Activated naive CD8-positive, alpha-beta T cell treated with anti-CD3 and anti-CD28 coated beads, Interleukin-2, amount 50 U/mL, for 16 hours (primary cell): ENCODE measurements at places on chromosomes 11 and 22.

DNA sequence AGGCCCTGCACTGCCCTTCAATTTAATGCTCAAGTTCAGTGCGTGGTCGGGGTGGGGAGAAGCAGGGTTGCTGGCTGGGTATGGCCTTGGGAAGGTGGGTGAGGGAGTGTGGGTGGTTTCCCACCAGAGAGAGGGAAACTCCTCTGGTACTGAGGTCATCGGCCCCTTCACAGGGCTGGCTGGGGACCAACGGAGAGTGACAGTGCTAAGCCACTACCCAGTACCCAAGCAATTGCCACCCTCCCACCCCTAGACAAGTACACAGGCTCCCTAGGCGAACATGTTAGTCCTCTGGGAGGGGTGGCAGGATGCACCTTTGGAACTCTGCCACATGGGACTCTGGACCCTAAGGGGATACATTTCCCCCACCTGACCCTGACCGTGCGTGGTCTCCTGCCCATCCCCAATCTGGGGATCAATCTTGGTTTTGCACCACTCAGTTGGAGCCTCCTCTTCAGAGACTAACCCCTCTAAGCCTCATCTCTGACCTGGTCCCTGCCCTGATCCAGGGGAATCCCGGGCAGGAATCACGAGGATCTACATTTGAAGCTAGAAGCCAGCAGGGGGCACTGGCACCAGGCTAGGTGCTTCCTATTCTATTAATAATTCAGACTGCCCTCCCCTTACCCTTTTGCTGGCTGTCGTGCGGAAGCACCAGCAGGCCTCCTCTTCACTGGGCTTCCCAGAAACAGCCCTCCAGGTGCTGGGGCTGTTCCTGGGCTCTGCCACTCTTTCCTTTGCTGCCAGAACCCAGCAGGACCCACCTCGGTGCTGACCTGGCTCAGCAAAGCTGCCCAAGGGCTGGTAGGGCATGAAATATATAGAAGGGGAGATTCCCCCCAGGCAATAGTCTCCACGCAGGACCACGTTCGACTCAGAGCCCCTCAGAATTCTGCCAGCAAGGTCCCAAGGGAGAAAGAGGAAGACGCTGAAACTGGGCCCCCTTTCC, 377.7 kb downstream of the TENM4 start:
- DNase-seq, result no peak

- DNase-seq, result no peak
These were observed 121.0 kb downstream of the MORC2 start for GRCh38 chr22:30847583-30847982.

DNA sequence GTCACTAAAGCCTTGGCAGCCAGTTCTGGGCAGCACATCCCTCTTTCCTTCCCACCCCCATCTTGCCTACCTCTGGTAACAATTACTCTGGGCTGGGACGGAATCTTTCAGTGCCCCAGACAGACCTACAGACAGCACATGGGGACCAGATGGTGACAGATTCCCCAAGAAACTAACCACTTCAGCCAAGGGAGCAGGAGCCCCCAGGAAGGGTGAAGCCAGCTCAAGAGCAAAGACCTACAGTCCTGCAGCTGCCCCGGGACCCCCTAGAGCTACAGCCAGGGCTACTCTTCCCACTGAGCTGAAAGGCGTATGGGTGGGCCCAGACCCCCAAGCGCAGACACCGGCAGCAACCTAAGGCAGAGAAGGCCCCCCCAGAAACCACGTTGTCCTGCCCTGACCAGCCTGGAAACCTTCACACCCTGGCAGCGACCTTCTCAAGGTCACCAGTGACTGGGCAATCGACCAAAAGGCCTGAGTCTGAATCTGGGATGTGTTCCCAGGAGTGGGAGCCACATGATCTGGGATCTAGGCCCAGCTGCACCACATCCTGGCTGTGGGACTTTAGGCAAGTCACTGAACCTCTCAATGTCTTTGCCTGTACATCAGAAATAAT, 65.8 kb downstream of the LRRC32 start:
- no peak for DNase-seq

DNA sequence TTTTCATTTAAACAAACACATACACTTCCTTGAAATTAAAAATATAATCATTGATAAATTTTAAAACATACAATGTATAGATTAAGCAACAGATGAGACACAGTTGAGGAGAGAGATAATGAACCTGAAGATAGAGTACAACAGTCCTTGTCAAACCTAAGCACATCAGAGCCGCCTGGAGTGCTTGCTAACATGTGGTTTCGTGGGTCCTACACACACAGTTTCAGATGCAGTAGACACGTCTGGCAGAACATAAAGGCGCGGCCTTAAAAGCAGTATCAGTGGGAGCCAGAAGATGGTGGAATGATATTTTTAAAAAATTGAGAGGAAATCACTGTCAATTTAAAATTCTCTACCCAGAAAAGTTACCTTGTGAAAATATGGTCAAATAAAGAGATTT, 134.4 kb downstream of the MPPED1 start:
- DNase-seq, result no peak

DNA sequence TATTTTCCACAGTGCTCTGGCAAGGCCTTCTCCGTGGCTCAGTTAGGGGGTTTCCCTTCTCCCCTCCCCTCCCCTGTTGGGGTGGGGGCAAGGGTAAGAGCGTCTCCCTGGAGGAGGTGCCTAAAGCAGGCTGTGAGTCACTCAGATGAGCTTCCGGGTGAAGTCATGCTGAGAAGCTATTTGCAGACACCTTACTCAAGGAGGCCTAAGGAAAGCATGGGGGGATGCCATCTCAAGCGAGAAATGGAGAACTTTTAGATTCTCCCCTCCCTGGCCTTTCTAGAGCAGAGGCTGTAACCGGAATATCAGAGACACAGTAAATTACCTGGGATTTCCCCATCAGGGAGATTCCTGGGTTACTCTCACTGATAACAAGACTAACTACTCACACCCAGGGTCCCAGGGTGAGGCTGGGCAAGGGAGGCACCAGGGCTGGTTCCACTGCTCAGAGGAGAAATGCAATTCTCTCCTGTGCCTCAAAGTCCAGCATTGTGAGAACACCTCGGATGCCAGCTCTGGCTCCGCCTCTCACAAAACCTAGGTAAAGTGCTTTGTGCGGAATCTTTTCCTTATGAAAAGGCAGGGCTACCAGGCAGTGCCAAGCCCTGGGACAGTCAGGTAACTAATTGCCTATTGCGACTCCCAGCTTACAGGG, 123.6 kb downstream of the ABTB2 start:
- DNase-seq, result peak; percentile 69

DNA sequence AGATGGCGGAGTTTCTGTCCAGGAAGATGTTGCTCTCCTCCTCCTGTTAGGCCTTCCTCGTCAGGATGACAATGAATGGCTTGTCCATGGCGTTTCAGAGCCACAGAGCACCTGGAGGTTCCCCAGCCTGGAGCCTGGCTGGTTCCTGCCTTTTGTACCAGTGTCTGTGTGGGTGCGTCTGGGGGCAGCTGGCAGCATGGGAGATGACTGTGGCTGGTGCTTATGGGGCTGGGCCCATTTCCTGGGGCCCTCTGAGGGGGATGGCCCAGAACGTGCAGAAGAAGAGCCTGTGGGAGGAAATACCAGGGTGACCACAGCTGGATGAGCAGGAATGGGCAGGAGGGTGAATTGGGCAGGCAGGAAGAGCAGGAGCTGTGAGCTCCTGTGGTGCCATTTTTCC, 6.7 kb downstream of the SLC37A2 start:
- DNase-seq, result no peak

GRCh38 chr11:33366918-33367317, 109.7 kb downstream of the HIPK3 start:
- DNase-seq, result no peak

DNA sequence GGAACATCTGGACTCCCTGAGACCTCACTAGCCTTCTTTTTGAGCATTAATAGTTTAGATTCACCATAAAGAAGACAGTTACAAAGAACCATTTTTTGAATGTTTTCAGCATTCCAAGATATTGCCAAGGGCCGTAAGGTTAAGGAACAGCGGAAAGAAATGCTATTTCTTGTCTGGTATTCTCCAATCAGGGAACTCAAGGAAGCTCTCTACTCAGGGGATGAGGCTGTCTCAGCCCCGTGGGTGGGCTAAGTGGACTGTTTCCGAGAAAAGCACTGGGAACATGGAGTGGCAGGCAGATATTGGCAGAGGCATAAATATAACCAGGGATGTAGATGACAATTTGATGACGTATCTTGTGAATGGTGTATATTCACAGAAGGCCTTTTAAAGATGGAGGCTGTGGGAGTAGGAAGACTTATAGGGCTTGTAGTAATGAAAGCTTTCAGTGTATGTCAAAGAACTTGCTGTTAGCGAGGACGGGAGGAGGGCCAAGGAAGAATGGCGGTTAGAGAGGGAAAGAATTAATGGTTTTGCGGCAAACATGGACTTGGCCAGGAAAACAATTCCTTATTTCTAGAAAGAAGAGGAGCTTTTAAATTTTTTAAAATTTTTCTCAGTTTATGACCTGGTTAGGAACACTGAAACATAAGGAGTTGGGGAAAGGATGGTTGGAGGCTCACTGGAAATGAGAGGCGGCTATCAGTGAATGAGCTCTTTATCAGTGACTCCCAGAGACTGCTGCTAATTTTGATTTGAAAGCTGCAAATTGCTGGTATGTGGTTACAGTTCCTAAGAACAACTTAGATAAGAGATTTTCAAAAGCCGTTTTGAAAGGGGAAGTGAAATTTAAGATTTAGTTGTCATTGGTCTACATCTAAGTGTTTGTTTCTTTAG, 64.6 kb downstream of the ST3GAL4 start:
- DNase-seq, result no peak

- no peak for DNase-seq
These were observed 539.2 kb downstream of the ETS1 start for GRCh38 chr11:128048121-128048520.

DNA sequence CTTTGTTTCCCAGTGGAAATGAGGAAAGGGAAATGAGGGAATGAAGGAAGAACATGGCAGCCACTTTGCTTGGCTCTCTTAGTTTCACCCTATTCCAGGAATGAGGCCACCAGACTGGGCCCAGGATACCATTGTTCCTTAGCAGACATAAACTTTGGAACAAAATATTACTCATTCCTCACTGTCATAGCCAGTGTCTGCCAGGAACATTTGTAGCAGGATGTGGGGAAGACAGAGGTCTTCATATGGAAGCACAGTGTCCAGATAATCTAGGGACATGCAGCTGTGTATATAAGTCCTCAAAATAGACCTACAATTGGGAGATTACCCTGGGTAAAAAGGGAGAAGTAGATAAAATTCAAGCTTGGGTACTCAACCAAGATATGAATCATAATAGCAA, 15.2 kb upstream of the FUT4 start:
- DNase-seq, result no peak

GRCh38 chr22:46348099-46348695, 12.7 kb downstream of the TRMU start:
- DNase-seq, result no peak

DNA sequence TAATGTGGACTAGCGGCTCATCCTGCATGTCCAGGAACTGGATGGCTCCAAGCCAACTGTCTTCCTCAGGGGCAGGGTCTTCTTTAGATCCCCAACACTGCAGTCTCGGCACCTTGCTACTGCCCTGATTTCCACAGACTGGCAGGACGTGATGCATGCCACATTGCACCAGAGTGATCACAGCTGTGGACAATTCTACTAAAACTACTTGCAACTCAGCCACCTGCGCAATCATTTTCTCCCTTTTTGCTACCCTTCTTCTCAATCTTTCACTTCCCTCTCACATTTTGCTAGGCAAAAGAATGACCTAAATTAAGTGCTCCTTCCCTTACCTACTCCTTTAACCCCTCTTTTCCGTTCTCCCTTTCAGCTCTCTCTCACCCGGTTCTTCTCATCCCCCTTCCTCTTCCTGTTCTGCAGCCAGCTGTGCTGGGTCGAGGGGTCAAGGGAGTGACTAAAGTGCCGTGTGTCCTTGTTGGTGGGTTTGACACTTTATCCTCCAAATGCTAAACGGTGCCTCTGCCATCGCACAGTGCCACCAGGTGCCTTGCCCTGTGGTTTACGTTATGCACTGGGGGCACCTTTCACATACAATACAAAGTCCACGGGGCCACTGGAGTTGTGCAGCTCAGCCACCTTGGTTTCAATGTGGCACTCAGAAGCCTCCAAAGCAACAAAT, 11.5 kb upstream of the PEX26 start:
- no peak for DNase-seq

DNA sequence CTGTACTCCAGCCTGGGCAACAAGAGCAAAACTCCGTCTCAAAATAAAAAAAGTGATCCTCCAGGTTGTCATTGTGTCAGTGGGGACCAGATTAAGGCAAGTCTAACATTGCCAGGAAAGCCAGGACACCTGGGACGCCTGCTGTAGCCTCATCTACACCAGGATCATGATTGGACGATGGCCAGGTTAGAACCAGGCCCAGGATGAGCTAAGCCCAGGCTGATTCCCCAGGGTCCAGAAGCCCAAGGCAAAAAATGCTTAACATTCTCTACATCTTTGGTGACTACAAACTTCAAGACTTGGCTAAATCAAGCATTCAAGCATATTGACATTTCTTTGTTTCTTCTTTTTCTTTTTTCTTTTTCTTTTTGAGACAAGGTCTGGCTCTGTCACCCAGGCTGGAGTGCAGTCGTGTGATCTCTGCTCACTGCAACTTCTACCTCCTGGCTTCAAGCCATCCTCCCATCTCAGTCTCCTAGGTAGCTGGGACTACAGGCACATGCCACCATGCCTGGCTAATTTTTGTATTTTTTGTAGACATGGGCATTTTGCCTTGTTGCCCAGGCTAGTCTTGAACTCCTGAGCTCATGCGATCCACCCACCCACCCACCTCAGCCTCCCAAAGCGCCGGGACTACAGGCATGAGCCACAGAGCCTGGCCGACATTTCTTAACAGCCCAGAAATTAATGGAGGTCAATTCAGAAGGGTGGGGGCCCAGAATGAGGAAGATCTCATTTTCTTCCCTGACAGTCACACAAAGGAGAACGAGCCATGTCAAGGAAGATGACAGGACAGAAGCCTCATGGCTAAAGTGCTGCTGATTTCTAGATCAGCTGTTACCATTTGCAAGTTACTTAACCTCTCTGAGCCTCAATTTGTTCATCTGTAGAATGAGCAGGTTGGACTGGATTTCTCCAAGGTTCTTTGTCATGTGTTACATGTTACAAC, 12.5 kb upstream of the PTPRJ start:
- no peak for DNase-seq

DNA sequence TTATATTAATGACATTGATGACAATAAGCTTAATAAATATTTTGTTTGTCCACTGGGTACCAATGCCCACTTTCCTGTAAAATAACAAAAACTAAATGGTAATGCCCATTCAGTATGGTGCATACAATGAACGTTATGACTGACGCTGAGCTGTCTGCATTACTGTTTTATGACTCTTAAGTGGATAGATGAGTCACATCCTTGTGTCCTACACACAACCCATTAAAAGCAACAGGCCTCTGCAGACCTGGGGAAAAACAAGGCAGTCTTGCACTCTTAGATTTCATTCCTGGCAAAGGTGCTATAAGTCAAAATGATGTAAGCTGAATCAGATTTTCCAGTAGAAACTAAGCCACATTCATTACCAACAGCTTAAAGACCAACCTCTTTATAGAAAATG, 176.3 kb upstream of the TMEM45B start:
- no peak for DNase-seq
